ENCODE measurements at places on chromosomes 3 and 15.

DNA sequence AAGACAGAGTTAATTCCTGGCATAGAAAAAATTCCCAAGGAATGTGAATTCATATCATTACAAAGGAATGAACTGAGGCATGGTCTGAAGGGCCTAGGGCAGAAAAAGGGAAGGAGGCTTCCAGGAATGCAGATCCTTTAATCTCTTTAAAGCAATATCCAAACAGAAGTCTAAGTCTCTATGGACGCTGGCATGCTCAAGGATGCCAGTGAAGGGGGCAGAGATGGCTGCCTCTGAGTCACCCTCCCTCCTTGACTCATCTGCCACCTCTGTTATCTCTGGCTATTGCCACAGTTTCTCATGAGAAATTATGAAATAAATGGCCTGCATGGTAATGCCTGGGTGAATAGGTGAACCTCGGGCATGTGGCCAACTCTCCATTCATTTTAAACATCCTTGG lies 96.3 kb upstream of the BCL6 start:
- DNase-seq: no peak

GRCh38 chr15:85854345-85855097 lies 59.8 kb upstream of the KLHL25 start:
- no peak for DNase-seq

DNA sequence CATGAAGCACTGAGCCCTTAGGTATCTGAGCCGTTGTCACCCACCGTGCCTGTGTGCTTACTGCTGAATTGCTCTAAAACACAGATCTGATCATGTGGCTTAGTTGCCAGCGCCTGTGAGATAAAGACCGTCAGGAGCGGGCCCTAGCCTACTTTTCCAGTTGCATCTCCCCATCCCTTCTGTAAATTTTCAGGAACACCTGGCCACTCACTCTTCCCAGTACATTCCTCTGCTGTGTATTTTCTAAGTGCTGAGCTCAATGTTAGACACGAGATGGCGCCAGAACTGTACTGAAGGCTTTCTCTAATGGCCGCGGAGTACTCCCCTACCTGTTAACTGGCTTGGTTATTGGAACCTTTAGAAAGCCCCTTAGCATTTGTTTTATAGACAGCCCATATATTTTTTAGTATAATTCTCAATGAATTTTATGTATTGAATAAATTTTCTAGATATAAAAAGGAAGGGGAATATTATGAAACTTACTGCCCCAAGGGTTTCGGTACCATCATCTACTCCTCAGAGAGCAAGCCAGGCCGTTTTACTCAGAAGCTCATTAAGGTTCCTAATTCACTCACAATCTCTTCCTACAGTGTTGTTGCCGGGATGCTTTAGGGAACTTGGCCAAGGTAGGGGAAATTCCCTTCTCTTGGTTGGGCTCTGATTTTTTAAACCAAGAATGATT lies 16.7 kb upstream of the WNT7A start:
- no peak for DNase-seq

DNA sequence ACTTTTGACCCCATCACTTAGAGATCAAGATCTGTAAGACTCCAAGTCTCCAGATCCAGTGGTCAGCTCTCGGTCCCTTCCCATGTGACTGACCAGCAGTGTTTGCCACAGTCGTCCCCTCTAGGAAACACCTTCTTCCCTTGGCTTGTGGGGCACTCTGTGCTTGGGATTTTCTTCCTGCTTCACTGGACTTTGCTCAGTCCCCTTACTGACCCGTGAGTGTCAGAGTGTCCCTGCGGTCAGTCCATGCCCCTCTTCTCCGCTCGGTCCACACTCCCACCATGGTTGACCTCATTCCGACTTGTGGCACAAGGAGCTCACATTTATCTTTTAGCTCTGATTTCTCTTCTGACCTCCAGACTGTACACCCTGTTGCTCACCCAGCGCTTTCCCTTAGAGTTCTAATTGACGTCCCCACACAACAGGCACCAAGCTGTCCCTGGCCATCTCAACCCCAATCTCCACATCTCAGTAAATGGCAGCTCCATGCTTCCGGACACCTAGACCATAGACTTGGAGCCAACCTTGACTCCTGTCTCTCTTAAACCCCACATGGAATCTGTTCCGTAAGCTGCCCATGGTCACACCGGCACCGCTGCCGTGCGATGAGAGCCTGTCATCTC lies 67.9 kb downstream of the APBA2 start:
- DNase-seq: no peak

GRCh38 chr3:122678506-122678905 lies 2.1 kb upstream of the PARP14 start:
- DNase-seq: no peak

- DNase-seq: no peak
Measured at GRCh38 chr3:112644453-112644852, 3.5 kb upstream of the CCDC80 start.

DNA sequence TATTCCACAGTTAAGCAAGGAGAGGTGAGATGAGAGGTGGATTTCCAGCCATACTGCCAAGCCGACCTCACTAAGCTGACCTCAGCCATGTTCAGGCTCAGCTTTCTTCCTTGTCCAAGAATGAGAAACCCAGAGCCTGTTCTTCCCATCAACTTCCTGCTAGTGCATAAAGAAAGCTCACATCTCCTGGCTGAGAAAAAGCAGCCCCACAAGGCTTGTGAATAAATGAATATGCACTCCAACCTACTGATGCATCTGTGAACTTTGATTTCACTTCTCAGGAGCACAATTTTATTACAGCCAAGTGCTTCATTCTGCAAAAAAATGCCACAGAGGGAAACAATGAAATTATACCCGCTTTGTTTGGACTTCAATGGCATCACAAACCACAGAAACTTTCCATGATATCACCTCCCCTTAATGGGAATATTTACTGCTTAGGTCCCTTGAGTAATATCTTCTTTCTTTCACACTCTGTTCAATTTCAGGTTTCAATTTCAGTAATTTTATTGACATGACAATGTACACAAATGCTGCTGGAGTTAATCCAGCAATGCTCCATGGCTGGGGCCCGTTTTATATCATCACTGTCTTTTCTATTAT lies 437.0 kb upstream of the PPP2R3A start:
- DNase-seq: no peak

- no peak for DNase-seq
Measured at GRCh38 chr3:10627884-10628572, 122.6 kb upstream of the ATP2B2 start.

DNA sequence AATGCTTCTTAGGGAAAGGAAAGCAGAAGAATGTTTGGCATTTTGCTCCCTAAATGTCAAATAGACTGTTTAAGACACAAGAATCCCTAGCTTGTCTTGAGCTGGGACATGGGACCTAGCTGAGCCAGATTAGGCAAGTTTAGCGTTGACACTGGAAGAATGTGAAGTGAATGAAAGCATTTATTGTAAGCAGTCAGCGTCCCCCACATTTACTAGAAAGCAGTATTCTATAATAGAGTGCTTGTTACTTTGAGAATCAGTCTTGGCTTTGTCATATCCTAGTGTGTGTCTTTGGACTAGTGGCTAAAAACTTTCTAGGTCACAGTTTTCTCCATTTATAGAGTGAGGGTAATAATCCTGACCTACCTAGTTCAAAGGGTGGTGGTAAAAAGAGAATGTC lies 161.6 kb downstream of the ADAMTSL3 start:
- no peak for DNase-seq

DNA sequence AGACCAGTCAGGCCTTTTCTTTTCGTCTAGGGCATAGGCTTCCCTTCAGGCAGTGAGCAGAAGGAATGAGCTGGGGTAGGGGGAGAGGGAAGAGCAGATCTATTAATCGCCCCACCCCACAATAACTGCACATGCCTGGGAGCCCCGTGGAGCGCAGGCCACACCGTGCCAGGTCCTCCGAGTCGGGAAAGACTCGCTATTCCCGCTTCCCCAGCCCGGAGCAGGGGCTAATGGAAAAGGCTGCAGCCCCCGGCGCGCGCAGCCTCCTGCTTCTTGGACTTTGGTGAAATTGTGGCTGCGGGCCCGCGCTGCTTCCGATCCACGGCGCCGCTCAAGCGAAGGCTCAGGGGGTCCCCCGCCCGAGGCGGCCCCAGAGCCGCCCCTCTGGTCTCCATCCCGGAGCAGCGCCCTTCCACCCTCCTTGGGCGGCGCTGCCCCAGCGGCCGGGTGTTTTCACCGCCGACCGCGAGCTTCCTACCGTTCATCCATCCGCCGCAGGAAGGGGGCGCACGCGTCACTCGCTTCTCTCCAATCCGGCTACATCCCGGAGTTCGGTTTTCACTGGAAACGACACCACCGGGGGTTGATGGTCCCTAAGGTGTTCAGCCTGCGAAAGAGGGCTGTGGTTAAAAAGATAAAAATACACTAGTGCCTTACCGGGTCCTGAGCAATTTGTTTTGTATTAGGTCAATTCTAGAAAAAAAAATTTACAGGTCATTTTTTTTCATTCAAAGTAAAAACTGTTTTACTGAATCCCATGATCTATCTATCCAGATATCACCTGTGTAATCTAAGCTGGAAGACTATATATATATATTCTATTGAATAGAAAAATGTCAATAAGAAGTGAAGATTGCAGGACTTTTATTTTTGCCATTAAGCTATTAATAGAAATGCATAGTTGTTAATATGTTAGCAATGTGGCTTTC lies 4.4 kb upstream of the SYNM start:
- DNase-seq: no peak

DNA sequence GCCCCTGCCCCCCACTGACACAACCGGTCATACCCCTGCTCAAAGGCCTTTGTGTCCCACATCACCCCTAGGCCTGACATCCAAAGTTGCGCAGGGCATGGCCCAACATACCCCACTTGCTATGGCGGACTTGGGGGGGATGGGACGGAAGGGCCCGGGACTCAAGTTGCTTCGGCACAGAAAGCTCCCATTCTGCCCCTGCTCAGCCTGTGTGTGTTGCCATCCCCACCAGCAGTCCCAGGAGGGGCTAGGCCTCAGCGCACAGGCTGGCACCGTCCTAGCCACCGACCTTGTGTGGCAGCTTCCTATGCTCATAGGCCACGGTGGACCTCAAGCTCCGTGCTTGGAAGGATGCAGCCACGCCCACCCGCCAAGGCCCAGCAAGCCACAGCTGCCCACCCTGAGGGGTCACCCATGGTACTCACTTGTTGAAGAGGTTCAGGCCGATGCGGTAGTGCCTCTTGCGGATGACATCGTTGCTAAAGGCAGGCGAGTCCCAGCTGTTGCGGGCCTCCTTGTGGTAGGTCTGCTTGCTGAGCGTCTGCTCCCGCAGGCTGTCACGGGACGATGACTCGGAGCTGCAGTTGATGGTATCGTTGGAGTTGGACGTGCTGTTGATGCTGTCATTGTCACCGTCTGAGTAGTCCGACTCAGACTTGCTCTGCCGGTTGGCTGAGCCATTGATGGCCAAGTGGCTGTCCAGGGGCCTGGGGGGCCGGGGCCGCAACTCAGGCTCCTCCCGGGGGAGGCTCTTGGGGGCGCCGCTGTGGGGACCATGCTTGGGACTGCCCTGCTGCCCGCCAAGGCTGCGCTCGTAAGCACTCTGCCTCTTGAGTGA lies 93.9 kb upstream of the RPL32 start:
- DNase-seq: no peak

GRCh38 chr3:189282189-189282588 lies 110.4 kb downstream of the TPRG1 start:
- no peak for DNase-seq

DNA sequence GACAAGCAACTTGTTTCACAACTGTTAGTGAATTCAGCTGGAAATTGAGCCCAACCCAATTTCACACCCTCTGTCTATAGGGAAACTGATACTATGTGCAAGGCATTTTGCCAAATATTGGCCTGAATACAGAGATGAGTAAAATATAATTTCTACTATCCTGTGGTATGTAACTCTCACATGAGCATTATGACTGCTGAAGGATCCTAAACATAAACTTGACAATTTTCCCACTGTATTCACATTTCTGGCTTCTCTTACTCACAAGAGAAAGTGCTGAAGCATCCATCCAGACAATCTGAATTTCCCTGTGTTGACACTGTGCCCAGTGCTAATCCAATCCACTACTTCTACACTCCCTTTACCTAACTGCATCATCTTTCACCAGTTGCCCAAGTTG lies 28.4 kb downstream of the SERPINI2 start:
- DNase-seq: no peak

DNA sequence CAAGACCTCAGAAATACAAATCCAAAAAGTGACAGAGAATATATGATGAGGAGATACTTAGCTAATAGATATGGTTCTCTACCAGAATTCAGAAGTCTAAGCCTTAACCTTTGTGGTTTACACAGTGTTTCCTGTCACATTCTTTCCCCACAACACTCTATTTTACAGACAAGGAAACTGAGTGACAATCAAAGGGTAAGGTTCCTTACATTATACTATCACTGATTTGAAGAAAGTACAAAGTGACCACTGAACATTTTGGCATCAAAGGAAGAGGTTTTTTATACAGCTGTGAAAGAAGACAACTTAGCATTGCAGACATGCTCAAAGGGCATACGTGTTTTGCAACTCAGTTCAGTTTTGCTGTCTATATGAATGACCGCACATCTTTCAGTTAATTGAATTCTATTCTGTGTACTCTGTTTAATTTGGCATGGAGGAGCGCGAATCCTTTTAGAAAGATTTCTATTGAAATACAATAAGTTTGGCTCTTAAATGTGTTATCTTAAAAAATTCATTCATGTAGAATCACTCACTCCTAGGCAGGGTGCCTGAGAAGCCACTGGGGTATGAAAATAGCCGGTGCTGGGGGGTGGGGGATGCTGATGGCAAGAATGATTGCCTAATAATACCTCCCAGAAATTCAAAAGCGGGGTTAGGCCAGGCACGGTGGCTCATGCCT lies 66.5 kb upstream of the SKOR1 start:
- no peak for DNase-seq

- no peak for DNase-seq
Measured at GRCh38 chr3:163482695-163483094, 1595.6 kb downstream of the SI start.

GRCh38 chr15:85388566-85389305 lies 8.3 kb downstream of the AKAP13 start:
- no peak for DNase-seq

DNA sequence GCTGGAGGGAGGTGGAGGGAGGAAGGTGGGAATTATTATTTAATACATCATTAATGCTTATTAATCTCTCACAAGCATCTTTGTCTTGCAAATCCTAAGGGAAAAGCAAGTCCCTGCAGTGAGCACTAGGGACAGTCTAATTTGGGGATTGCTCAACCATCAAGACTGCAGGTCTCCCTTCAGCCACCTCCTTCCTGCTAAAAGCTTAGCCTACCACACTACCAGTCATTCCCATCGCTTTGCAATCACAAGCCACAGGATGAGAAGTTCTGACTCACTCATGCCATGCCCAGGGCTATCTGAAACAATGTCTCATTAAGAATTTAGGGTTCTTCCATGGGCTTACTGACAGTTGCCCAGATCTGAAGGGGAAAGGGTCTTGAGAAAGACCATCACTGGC lies 51.0 kb upstream of the EIF1B start:
- no peak for DNase-seq

- no peak for DNase-seq
Measured at GRCh38 chr3:141257961-141258360, 26.3 kb downstream of the PXYLP1 start.

GRCh38 chr15:43977072-43977884 lies 150.5 kb downstream of the WDR76 start:
- DNase-seq: no peak

DNA sequence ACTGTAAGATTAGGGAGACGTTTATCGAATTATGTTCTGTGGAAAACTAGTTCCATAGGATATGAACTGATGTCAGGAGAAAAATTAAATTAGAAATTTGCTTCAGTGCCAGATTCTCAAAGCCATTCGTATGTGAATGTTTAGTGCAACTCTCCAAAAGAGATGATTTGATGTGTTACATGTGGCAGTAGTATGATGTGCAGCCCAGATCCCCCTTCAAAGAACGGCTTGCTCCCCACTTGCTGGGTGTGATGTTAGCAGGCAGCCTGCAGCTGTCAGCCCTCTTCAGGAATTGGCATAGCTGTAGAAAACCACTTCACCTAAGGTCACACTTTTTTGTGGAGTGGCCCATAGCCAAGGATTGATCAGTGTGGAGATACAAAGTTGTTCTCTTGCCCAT lies 127.0 kb upstream of the CCDC54 start:
- DNase-seq: no peak

All from cortex of kidney (tissue), 1 donor.